ENCODE measurements at places on chromosomes 3 and 15.

DNA sequence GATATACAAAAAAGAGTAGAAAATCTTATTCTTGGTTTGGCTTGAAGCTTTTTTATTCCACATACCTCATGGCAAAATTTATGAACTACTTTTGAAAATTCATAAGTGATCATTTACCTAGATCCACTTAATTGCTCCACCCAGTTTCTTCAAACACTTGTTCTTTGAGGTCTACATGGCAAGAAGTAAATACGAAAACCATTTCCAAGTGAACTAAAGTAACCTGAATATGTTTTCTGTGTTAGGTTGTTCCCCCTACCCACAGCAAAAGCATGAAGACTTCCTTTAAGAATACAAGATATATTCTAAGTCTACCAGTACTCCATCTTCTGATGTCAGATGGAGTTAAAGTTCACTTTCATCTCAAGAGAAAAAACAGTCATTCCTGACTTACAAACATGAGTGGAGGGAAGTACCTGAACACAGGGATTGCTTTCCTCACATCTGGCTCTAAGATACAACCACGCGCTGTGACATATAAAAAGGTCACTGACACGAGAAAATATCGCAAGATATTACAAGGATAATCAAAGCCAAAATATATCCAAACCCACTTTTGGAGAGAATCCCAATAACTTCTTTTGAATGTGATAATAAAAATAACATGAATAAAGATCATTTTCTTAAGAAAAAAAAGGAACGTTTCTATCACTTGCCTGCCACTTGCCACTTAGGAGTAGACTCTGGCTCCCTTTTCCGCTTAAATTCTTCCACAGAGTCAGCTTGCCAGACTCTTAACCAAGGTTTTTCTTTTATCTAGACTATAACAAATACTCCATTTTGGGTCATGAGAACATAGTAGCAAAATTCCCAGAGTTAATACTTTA, 424.5 kb downstream of the TIGIT start:
- no peak for DNase-seq

DNA sequence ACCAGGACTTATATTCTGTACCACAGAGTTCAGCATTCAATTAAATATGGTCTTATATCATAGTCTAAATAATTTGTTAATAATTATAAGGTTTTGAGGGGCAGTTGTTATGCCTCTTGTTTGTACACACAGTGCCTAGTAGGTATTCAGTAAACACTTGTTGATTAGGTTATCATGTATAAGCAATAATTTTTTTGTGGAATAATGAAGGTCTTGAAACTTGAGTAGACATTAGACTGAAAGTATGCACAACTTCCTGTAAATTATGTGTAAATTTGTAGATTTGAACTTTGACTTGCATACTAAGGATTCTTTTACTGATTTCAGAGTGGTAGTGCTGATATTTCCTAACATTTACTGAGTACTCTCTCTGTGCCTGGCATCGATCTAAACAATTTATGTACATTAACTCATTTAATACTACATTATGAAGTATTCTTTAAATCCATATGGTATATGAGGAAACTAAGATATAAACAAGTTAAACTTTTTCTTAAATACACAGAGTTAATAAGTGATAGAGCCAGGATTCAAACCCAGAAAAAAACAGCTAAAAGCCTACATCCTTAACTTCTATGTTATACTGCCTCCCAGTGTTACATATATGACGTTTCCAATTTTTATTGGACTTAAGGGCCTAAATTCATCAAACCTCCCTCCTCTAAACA, 65.1 kb downstream of the GLCE start:
- peak; percentile 11 for DNase-seq

DNA sequence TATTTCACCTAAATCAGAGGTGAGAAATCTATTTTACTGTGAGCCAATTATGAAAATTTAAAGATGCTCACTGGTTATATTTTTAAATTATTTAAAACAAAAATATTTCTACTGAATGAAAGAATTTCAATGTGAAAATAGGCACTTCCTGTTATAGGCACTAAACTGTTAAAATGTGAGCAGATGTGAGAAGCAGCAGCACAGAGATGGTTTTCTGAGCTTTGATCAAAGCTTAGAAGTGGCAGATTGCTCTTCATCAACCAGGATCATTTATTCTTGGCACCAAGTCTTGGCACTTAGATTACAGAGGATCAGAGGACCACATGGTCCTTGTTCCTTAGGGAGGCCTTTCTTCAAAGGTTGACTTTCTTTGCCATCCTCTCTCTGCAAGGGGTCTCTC, 18.0 kb upstream of the TSC22D2 start:
- DNase-seq = peak; percentile 19

DNA sequence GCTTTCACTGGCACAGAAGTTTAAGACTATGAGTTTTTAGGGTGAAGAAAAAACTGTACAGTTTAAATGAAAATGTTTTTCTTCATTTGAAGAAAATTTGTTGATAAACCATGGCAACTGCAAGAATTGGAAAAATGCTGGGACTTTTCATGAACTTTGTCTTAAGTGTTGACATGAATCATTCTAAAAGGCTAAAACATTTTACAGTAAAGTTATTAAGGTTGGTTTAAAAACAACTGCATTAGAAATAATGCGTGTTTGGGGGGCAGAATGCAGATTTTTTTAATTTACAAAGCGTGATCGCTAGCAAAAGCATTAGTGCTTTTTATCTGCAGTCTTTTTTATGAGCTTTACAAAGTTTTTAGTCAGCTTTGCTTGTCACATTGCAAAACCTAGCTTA, 601.9 kb upstream of the TGFBR2 start:
- no peak for DNase-seq

GRCh38 chr3:150225986-150226385, 182.1 kb upstream of the TSC22D2 start:
- no peak for DNase-seq

DNA sequence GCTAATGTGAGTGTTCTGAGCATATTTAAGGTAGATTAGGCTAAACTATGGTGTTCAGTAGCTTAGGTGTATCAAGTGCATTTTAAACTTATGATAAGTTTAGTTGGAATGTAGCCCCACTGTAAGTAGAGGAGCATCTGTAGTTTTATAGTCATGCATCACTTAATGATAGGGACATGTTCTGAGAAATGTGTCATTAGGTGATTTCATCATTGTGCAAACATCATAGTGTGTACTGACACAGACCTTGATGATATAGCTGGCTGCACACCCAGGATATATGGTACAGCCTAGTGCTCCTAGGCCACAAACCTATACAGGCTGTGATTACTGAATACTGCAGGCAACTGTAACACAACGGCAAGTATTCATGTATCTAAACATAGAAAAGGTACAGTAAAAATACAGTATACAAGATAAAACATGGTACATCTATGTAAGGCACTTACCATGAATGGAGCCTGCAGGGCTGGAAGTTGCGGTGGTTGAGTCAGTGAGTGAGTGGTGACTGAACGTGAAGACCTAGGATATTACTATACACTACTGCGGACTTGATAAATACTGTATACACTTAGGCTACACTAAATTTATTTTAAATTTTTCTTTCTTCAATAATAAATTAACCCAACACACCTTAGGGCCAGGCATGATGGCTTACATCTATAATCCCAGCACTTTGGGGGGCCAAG, 17.9 kb downstream of the DNAH1 start:
- DNase-seq = no peak
